Stimulated activated CD4-positive, alpha-beta T cell treated with anti-CD3 and anti-CD28 coated beads, Interleukin-1b, Interleukin-23, amount 100 ng/mL, for 1 hour (primary cell): ENCODE measurements at places on chromosomes 5 and 9.

GRCh38 chr9:77457916-77458592 is 190.1 kb downstream of the GNA14 start:
- DNase-seq, result peak; percentile 27

GRCh38 chr5:104327801-104328200 is 765.2 kb upstream of the NUDT12 start:
- DNase-seq, result no peak

- DNase-seq, result no peak
Observed at GRCh38 chr5:3512361-3513095, 83.1 kb upstream of the IRX1 start.

DNA sequence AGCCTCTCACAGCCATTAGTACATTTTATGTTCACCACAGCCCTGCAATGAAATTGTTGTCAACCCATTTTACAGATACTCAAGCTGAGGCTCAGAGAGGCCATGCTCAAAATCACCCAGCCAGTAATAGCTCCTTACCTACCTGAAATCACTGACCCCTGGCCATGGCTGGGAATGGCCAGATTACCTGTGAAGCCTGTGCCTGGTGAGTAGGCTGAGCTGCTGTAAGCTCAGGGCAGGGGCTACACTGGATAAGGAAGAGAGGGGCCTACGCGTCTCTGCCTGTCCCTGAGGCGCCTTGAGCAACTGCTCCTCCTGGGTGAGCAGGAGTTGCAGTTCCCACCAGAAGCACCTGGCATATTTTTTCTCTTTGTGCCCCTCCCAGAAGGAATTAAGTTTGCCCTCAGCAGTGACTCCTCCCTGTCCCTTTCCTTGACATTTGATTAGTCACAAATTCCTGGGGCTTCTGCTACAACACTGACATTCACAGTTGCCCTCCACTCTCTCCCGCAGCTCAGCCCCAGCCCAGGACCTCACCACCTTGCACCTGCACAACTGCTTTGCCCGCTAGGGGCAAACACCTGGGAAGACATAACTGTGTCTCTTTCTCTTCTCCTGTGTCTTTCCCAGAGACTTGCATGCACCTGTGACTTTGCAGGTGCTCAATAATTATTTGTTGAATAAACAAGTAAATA is 5.7 kb downstream of the CLTB start:
- DNase-seq, result no peak

DNA sequence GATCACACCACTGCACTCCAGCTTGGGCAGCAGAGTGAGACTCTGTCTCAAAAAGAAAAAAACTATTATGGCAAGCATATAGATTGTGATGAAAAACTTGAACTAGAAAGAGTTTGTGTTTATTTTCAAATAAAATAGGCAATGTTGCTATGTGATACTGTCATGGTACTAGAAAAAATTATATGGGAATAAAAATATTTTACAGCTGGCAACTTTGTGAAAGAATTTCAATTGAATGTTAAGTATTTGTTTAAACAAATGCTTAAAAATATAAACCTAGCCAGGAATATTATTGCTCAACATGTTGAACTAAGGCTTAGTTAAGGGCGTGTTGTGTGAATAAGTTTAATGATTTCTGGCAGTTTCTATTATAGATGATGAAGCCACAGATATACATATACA is 31.7 kb downstream of the HSDL2 start:
- no peak for DNase-seq

- no peak for DNase-seq
Observed at GRCh38 chr9:7103771-7104170, 346.0 kb downstream of the KDM4C start.

- DNase-seq, result no peak
Observed at GRCh38 chr5:129904102-129904666, at the start of gene CHSY3. Gene CHSY3, plus strand, starts transcription at chr5:129904465.

GRCh38 chr5:176899946-176900779 is 1.0 kb upstream of the HK3 start:
- no peak for DNase-seq

- DNase-seq, result no peak
Observed at GRCh38 chr5:96896276-96896675, 20.0 kb downstream of the ERAP2 start.

DNA sequence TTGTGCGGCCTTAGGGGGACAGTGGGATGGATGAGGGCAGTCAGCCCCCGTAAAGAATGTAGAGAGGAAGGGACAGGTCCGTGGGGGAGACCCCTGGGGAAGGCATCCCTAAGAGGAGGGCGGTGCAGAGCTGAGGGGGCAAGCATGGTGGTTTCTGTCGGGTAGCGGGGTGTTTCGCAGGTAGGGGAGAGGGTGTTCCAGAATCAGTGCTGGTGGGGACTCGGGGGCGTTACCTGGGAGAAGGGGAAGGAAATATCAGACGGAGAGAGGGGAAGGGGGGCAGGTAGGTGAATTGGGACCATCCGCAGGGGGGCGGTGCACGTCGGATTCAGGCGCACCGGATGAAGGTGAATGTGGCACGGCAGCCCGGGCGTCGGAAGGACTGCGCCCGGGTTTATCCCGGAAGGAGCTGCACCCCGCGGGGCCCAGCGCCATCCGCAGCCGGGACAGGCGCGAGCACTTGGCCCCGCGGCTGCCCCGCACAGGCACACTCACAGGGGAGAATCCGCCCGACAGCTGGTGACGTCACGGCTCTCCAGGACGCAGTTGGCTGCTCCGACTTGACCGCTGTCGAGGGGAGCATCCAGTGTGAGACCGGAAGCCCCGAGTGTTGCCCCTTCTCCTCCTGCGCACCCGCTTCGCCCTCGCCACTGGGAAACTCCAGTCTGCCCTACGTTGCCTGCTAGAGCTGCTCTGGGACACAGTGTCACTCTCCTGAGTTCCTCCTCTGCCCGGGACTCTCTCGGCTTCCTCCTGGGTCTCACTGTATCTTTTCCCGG is 1.3 kb downstream of the CD72 start:
- DNase-seq, result peak; percentile 29

GRCh38 chr5:177089127-177089526 is 2.4 kb downstream of the FGFR4 start:
- no peak for DNase-seq

- no peak for DNase-seq
Observed at GRCh38 chr5:124725622-124726258, 20.7 kb downstream of the ZNF608 start.

DNA sequence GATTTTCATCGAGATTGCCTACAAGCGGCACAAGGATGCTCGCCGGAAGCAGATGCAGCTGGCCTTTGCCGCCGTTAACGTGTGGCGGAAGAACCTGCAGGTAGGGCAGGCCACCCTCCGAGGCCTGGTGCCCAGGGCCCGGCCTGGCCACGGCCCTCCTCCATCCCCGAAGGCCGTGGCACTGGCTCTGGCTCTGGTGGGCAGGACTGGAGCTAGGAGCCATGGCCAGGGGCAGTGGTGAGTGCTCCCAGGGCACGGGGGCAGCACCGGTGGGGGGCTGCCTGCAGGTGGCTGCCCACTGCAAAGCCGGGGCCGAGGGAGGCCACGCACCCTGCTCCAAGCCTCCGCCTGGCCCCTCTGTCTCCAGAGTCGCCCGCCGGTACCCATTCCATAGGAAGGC is 6.0 kb downstream of the LRRC26 start:
- DNase-seq, result no peak

DNA sequence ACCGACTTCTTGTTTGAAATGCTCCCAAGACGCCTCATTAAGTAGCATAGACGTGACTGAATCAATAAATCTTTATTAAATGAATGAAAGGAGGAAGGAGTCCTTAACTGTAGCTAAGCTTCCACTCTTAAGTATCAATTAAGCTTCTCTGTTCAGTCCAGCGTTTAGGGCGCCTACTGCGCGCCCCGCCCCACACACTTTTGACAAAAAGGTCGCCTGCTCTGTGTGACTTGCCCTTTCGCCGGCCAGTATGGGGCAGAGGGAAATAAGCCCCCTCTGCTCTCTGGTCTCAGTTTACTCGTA is 662 bp upstream of the DOLPP1 start:
- DNase-seq, result no peak

GRCh38 chr5:132557478-132558172 is 848 bp downstream of the RAD50 start:
- DNase-seq, result no peak

DNA sequence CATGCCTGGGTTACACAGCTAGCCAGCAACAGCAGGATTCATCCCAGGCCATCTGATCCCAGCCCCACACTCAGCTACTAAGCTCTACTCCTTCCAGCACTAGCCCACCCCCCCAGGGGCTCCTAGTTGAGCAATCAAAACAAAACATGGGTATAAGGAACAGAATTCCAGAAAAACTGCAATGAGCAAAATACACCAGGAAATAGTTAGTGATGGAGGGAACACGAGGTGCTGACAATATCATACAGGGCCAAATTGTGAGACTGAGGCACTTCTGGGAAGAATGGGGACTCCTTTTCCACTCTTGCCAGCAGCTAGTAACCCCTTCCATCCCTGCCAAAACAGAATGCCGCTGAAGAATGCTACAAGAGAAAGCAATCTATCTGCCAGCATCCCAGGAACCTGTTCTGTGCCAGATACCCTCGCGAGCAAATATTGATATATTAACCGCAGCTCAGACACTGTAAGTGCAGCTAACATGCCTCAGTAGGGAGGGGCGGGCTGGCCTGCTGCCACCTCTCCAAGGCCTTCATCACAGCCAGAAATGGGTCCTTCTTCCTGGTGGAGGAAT is 161.4 kb downstream of the SLIT3 start:
- no peak for DNase-seq

- no peak for DNase-seq
Observed at GRCh38 chr5:8458038-8458383, 589.1 kb downstream of the MTRR start.

DNA sequence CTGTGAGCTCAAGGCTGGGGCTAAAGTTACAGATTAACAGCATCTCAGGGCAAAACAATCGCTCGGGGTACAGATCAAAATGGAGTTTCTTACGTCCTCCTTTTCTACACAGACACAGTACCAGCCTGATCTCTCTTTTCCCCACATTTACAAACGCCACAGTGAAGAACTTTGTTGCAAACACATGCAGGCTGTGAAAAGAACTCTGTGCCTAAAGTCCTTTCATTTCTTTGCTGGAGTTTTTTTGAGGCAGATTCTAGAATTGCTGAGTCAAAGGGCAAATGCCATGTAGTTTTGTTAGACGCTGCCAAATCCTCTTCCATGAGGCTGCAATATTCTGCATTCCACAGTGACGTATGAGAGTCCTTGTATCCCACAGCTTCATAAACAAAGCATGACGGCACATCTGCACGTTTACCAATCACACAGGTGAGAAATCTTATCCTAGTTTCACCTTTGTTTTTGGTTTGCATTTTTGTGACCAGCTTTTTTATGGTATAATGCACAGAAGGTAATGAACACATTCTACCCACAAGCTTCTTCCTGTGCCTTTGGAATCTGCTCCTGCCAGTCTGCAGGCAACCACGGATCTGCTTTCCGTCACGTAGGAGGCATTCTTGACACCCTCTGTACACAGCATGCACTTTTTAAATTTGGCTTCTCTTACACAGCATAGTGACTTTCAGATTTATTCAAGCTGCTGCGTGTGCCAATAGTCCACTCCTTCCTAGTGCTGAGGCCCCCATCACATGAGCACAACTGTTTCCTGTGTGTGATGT is 44.6 kb upstream of the LPCAT1 start:
- DNase-seq, result no peak

DNA sequence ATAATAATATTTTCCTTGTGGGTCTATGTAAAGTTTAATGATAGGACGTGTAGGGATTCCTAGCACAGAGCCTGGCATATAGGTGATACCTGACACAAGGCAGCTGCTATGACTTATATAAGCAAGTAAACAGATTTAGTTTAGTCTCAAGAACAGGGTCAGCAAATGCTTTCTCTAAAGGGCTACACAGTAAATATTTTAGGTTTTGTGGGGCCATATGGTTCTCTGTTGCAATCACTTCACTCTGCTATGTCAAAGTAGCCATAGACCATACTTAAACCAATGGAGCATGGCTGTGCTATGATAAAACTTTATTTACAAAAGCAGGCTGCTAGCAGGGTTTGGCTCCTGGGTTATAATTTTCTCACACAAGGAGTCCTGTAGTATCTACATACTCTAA is 204.8 kb upstream of the KLF4 start:
- DNase-seq, result no peak

DNA sequence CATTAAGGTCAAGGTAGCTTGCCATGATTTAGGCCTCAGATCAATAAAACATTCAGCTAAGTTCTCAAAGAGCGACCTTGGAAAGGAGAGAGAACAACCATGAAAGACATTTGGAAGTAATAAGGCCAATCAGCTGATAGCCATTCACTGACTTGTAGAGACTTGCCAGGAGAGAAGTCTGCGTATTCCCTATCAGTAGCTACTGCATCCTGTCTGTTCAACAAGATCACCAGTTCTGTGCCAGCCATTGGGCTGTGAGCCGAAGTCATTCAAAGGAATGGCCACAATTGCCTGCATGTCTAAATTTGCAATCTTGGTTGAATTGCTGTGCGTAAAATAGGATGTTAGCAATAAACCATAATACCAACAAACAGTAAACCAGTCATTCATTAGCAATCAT is 219.8 kb downstream of the FBXL7 start:
- DNase-seq, result no peak

DNA sequence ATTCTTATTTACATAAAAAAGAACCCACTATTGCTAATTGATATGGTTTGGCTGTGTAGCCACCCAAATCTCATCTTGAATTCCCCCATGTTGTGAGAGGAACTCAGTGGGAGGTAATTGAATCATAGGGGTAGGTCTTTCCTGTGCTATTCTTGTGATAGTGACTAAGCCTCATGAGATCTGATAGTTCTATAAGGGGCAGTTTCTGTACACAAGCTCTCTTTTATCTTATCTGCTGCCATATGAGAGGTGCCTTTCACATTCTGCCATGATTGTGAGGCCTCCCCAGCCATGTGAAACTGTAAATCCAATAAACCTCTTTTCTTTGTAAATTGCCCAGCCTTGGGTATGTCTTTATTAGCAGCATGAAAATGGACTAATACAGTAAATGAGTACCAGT is 58.2 kb upstream of the PRR16 start:
- no peak for DNase-seq

GRCh38 chr9:122197882-122198281 is 30.9 kb downstream of the LHX6 start:
- DNase-seq, result no peak

DNA sequence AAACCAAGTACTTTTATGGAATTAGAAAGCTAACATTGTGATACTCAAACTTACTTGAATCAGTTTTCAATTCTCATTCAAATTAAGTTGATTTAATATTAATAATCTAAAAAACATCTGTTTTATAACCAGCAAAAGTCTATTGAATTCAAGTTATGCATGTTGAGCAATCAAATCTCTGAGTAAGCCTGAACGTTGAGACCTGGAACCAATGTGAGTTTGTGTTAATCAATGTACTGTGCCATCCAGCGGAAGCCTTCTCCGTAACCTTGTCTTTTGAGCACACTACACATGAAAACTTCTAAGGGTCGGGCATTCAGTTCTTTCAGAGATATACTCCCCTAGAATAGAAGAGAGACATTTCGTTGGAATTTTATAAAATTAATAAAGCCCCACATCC is 25.9 kb downstream of the SAR1B start:
- no peak for DNase-seq

DNA sequence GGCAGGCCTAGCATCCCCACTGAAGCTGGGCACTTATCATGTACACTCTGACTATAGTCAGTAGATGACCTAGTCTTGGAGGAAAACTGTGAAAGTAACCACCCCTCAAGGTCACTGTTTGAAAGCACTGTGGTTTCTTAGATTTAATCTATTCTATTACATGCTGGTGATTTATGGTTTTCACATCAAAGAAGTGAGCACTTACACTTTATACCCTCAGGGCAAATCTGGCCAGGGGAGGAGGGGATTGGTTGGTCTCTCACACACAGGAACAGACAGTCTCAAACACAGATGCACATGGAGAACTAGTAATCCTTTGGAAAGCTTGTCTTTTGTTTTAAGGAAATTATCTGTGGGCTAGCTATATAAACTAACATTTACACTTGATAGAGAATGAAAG is 17.9 kb upstream of the SPIN1 start:
- DNase-seq, result no peak
